Activated CD8-positive, alpha-beta memory T cell treated with anti-CD3 and anti-CD28 coated beads, Interleukin-2, amount 50 U/mL, for 4 hours (primary cell): ENCODE measurements at places on chromosomes 16 and 17.
A peak's percentile ranks its signal among the peaks of the same experiment; 100 is the strongest.

- peak; percentile 85 for DNase-seq
These were observed 6.6 kb downstream of the KCNAB3 start for GRCh38 chr17:7922845-7923628.

- no peak for DNase-seq
These were observed 378.7 kb upstream of the DYNLRB2 start for GRCh38 chr16:80161799-80162739.

DNA sequence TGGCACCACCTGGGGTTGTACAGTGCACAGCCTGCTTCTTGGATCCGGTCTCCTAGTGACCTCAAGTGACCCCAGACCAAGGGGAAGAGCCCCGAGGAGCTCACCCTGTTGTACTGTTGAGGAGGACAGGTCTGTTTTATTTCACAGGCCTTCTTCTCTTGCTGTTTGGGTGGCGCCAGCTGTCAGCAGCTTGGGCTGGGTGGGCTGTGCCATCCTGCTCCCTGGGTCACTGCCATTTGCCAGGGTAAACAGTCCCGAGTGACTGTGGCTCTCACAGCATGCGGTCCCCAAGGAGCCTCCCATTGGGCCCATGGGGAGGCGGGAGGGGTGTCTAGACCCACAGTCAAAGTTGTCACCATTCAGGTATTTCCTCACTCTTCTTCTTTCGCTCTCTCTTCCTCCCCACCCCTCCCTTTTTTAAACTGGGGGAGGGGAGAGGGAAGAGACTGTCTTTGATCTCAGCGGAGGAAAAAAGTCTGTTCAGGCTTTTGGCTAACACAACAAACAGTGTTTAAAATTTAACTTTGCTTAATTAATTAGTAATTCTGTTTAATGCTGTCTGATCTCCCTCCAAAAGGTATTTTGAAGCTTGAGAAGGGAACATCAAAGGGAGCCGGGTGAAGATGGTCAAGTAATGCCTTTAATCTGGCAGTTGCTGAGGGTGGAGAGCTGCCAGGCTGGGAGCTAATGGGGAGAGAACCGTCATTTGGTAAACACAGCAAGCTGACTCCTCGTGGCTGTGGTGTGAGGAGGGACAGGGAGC lies 64.0 kb downstream of the SNX20 start:
- no peak for DNase-seq

DNA sequence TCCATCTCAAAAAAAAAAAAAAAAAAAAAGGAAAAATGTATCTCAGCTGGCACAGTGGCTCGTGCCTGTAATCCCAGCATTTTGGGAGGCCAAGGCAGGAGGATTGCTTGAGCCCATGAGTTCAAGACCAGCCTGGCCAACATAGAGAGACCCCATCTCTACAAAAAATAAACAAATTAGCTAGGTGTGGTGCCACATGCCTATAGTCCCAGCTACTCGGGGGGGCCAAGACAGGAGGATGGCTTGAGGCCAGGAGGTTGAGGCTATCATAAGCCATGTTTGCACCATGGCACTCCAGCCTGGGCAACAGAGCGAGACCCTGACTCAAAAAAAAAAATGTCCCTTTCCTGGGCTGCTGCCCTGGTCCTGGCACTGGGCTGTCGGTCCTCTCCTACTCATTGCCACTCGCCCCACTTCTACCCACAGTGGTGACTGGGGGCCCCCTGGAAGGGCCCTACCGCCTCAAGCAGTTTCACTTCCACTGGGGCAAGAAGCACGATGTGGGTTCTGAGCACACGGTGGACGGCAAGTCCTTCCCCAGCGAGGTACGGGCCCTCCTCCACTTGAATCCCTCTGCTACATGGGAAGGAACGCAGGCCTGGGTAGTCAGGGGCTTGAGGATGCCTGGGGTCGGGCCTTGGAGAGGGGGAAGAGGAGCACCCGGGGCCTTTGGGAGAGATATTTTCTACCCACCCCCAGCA lies 6.1 kb downstream of the CA7 start:
- no peak for DNase-seq

DNA sequence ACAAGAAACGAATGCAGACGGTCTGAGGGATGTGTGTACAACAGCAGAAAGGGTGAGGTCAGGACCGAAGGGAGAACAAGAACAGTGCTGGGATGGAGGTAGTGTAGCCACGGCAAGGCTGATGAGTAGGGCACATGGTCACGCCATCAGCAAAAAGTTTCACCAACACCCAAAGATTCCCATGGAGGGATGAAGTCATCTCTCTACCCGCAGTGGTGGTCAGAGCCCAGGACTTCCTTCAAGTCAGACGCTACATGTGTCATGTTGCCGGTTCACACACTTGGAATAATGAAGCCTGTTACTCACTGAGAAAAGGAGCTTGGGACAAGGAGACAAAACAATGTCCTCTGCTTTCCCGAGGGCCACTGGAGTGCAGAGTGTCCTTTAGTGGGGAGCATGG lies 79.7 kb downstream of the SALL1 start:
- DNase-seq = no peak

DNA sequence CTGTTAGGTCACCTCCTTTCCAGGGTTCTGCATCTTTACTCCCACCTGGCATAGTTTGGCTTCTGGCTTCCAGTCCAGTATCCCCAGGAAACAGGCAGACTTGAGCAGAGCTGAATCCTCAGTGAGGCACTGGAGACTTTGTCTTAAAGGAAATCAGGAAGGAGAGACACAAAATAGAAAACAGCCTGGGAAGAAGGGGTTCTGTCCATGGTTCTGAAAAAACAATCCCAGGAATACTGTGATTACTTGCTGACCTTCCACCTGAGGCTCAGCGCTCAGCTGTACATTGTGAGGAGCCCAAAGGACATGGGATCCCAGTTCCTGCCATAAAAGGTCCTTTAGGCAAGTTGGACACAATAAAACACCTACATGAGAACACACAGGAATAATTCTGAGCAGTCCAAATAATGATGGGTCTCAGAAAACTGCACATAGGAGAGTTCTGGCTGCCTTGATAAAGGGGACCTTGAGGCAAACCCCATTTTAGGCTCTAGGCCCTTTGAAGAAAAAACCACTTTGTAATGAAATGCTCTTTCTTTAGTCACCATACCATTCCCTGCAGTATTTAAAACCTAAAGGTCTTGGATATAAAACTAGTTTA lies 81.4 kb upstream of the CRHR1 start:
- DNase-seq = no peak

DNA sequence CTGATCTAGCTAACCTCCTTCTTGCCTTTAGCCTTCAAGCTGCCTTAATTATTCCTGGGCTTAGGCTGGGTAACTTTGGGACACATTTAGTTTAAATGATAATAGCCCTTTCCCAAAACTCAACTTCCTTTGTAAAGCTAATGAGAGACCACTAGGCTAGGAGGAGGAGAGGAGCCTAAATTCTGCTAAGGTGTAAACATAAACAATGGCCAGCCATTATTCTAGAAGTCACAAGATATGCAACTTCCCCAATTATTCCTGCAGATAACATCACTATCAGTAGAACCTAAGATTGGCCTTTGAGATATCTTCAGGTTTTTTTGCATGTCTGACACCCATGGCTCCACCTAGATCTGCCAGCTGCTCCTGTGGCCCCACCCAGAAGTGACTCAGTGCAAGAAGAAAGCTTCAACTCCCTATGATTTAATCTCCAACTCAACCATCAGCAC lies 131.2 kb upstream of the FAM20A start:
- no peak for DNase-seq

- DNase-seq = no peak
These were observed 486.1 kb upstream of the SALL1 start for GRCh38 chr16:51636920-51637769.
